ENCODE measurements at places on chromosomes 3 and 15.

DNA sequence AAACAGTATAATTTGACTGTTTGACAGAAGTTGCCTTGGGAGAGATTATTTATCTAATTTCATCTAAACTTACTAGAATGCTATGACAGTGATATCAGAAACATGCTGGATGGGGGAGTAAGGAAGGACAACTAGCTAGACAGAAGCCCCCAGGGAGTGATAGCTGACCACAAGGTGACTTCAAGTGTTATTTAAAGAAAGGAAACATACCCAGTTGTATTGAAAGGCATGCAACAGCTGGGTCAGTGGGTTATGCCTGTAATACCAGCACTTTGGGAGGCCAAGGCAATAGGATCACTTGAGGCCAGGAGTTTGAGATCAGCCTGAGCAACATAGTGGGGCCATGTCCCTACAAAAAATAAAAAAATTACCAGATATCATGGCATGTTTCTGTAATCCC, 69.6 kb downstream of the SLC49A4 start:
- no peak for DNase-seq

DNA sequence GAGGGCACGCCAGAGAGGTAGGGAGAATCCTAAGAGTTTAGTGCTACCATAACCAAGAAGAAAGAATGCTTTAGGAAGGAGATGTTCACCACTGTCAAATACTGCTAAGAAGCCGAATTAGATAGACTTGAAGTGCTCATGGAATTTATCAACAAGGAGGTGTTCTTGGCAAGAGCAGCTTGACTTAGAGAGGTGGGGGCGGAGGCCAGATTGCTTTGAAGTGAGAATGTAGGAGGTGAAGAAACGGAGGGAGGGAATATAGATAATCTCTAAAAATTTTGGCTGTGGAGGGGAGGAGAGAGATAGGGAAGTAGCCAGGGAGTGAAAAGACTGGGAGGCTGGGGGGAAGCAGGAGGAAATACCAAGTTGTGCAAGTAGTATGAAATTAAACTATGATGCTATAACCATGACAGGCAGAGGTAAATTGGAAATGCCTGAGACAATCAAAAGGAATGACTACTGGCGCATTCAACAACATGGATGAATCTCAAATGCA, 35.5 kb downstream of the GADL1 start:
- DNase-seq = no peak

DNA sequence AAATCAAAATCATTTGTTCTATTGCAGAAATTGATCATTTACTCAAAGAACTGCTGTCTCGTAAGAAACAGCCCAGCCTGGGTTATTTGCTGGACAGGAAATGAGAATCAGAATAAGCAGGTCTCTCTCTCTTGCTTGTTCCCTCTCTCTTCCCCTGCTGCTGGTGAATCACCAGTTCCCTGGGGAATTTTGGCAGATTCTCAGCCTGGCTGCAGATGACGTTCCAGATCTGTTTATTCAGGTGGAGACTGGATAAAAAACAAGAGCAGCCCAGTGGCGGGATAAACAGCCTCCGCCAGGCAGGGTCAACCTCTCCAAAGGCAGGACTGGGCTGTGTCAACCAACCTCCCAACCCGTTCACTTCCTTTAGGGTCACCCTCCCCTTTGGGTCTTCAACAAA, 72.1 kb downstream of the LRIG1 start:
- no peak for DNase-seq

GRCh38 chr3:111617406-111617805, 22.3 kb upstream of the ZBED2 start:
- no peak for DNase-seq

DNA sequence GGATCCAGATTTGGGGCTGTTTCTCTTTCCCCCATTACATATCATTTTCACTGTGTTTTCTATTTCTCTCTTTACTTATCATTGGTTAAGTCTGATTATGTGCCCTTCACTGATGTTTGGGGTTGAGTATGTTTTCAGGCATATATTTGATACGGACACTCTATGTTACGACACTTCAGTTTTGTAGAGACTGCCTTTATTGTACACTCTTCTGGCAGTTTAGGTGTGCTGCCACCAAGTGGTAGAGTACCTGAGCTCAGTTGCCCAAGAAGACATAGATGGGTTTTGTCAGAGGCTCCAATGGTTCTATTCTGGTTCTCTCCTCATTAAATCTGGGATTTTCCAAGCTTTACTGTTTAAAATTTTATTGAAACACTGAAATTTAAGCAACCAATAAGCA, 255.0 kb upstream of the ROPN1 start:
- DNase-seq = no peak

GRCh38 chr3:106349191-106349881, 480.5 kb upstream of the CBLB start:
- DNase-seq = no peak

DNA sequence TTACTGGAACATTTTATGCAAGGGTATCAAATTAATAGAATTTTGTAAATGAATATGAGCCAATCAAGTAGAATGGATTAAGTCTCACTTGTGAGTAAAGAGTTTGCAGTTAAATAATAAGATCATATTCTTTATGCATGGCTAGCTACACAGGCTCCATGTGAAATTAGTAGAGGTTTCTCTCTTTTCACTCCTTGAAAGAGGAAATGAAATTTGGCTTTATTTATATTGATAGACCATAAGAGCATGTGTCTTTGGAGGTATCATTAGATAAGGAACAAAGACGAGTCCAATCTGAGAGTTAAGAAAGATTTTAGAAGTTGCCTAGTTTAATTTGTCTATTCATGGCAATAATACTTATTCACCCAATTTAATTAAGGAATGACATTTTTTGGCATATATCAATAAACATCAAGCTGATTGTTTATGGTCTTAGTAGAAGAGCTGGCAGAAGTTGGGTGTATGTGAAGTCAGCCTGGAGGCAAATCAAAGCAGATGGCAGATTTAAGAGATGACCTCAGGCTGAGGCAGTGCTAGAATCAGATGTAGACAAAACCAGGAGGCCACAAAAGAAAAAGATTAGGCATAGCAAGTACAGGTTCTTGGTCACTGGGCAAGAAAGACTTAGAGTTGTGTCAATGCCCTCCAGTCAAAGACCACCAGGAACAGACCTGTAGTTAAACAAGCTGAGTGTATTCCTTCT, 406.5 kb upstream of the ARHGEF26 start:
- no peak for DNase-seq

DNA sequence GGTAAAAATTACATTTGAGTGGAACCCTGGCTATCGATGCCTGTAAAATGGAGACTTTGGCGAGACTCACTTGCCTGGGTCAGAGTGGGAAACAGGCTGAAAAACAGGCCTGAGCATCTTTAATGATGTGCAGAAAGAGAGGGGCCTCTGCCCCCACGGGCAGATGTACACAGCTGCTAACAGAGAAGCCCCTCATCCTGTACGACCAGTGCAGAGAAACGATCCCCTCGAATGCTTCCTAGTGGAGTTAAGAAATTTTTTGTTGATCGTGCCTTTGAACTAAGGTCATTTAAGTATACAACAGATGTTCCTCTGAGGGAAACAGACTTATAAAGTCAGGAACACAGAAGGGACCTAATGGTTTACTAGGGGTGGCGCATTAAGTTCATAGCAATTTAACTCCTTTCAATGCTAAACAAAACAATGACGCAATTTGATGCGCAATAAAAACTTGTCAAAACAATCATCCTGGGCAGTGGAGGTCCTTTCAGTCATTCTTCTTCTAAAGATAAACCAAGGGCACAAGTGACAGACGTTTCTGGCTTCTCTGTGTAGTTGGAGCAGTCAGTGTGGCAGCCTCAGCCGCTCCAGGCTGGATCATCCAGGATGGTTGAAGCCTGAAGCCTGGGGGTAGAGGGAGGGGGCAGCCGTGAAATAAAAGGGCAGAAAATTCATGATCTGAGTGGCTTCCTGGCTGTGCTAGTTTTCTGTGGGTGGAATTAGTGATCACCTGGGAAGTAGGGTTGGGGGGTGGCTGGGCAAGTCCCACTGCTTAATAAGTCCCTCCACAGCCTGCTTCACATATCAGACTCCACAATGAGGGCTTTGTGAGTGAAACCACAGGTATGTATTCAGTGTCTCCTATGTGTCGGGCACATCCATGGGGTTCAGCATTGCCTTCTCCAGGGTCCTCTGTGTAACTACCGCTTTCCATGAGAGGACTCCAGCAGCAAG, 50.8 kb upstream of the MRPS22 start:
- no peak for DNase-seq

- DNase-seq = no peak
Observed at GRCh38 chr15:74801311-74801997, 11.2 kb upstream of the LMAN1L start.

GRCh38 chr3:129625072-129625874, 18.8 kb upstream of the PLXND1 start:
- DNase-seq = no peak

GRCh38 chr3:124758851-124759635, 28.8 kb downstream of the UMPS start:
- no peak for DNase-seq

- no peak for DNase-seq
Observed at GRCh38 chr3:125662675-125663074, 67.4 kb upstream of the OSBPL11 start.

- DNase-seq = no peak
Observed at GRCh38 chr15:69855258-69856000, 242.3 kb downstream of the TLE3 start.

DNA sequence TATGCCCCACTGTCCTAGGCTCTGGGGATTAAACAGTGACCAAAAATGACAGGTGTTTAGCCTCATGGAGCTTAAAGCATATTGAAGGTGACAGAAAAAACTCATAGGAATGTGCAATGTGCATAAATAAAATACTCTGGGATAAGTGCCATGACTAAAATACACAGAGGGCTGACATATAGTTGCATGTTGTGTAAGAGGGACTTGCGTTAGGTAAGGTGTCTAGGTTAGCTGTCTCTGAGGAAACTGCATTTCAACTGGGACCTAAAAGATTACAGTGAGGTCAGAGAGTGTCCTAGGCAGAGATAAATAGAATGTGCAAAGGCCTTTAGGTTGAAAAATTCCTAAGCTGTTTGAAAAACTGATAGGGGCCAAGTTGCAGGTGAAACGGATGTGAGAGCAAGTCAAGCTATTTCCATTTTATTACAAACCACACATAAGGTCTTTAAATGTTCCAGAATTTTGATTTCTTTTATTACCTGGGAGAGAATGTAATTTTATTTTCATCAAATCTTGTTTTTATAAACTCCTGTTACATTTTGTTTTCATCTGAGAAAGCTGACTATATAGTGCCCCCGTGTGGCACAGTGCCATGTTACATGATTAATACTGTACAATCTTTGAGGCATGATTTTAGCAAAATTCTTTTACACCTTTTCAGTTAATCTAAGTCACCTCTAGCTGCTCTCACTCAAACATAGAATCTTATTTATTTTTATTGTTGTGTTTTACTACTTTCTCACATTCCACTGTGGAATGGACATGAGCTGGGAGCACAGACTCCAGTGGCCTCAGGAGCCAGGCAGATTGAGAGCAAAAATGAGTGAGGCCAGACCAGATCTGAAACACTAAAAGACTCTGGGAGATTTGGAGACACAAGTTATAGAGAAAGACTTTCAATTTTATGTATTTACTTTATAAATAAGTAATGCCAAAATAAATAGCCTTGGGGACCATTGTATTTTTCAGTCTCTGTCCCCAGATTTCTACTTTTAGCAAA, 259.6 kb upstream of the ZNF717 start:
- no peak for DNase-seq

- DNase-seq = no peak
Observed at GRCh38 chr15:85374831-85375230, 5.6 kb upstream of the AKAP13 start.

GRCh38 chr3:197088370-197088769, 58.8 kb upstream of the MELTF start:
- no peak for DNase-seq

GRCh38 chr15:52257734-52258062, 37.9 kb downstream of the MYO5C start:
- no peak for DNase-seq
